Activated T-helper 2 cell treated with anti-CD3 and anti-CD28 coated beads, Interferon-gamma antibody, Interleukin-2, Interleukin-4, amounts not matched to agents 10 μg/mL and 5 μg/mL and 100 μg/mL, durations not matched to agents 14 hours and 24 hours and 36 hours (primary cell): ENCODE measurements at places on chromosomes 1 and 21.
A peak's percentile ranks its signal among the peaks of the same experiment; 100 is the strongest.

DNA sequence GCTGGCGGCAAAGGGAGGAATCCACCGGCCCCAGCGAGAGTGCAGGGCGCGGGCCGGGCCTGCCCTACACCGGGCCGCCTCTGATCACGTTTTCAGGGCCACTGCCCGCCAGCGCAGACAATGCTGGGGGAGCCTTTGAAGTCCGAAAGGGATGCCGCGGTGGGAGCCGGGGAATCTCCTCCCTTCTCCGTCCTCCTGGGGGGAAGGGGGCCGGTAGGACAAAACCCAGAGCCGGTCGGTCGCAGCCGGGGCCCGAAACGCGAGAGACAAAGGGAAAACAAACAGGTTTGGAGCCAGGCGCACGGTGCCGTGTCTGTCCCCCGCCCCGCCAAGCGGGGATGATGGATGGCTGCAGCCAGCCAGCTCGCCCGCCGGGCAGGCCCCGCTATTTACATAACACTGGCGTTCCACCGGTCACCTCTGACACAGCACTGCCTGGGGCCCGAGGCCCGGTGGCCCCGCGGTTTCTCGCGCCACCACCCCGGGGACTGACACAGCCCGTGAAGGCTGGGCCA, 92.0 kb downstream of the CASZ1 start:
- no peak for DNase-seq
- H3K27ac ChIP-seq: no peak overlapping the region
- no peaks in the 10 kb centered on the region for H3K36me3 ChIP-seq
- H3K27me3 ChIP-seq: peaks cover 14% of the 10 kb centered on the region
- H3K4me1 ChIP-seq: no peaks in the 10 kb centered on the region

- no peaks in the 10 kb centered on the region for H3K4me1 ChIP-seq
- peaks cover 2% of the 10 kb centered on the region for H3K27me3 ChIP-seq
- H3K27ac ChIP-seq: no peak overlapping the region
Measured at GRCh38 chr1:64112281-64112680, 91.1 kb upstream of the UBE2U start.

DNA sequence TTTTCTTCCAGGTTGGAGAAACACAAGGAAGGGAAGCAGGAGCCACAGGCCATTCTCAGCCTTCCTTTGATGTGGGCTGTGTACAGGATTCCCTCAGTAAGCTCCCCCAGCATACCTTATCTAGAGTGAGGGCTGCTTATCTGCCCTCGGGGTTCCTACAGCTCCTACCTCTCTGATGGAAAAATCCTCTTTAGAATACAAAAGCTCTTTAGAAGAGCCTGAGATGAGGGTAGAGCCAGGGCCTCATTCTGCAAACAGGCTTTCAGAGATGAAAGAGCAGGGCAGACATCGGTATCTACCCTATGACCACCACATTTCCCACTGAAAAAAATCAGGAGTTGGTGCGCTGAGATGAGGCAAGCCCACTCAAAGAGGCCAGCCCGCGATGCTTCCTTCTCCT, 85.1 kb downstream of the PLPP3 start:
- H3K4me3 ChIP-seq: no peak overlapping the region
- H3K36me3 ChIP-seq: no peaks in the 10 kb centered on the region
- no peaks in the 10 kb centered on the region for H3K4me1 ChIP-seq
- no peak for DNase-seq

GRCh38 chr1:180614730-180615129, 17.1 kb upstream of the XPR1 start:
- H3K36me3 ChIP-seq: no peaks in the 10 kb centered on the region
- peaks cover 6% of the 10 kb centered on the region for H3K4me1 ChIP-seq
- H3K27me3 ChIP-seq: no peaks in the 10 kb centered on the region
- no peak overlapping the region for H3K4me3 ChIP-seq
- no peak overlapping the region for H3K27ac ChIP-seq

GRCh38 chr1:151790940-151791651, 796 bp upstream of the TDRKH start:
- peaks cover 2% of the 10 kb centered on the region for H3K36me3 ChIP-seq
- peak overlapping the region; percentile 91 for H3K27ac ChIP-seq
- H3K4me3 ChIP-seq: peak overlapping the region; percentile 99
- DNase-seq: no peak
- H3K27me3 ChIP-seq: peaks cover 1% of the 10 kb centered on the region

GRCh38 chr1:18284805-18285537, 177.4 kb downstream of the IGSF21 start:
- H3K36me3 ChIP-seq: no peaks in the 10 kb centered on the region
- H3K27ac ChIP-seq: no peak overlapping the region
- H3K27me3 ChIP-seq: peaks cover 2% of the 10 kb centered on the region

- peaks cover 28% of the 10 kb centered on the region for H3K36me3 ChIP-seq
- H3K27me3 ChIP-seq: peaks cover 21% of the 10 kb centered on the region
- DNase-seq: no peak
- peak overlapping the region; percentile 90 for H3K4me3 ChIP-seq
Measured at GRCh38 chr1:241518476-241519307, 863 bp downstream of the FH start.

DNA sequence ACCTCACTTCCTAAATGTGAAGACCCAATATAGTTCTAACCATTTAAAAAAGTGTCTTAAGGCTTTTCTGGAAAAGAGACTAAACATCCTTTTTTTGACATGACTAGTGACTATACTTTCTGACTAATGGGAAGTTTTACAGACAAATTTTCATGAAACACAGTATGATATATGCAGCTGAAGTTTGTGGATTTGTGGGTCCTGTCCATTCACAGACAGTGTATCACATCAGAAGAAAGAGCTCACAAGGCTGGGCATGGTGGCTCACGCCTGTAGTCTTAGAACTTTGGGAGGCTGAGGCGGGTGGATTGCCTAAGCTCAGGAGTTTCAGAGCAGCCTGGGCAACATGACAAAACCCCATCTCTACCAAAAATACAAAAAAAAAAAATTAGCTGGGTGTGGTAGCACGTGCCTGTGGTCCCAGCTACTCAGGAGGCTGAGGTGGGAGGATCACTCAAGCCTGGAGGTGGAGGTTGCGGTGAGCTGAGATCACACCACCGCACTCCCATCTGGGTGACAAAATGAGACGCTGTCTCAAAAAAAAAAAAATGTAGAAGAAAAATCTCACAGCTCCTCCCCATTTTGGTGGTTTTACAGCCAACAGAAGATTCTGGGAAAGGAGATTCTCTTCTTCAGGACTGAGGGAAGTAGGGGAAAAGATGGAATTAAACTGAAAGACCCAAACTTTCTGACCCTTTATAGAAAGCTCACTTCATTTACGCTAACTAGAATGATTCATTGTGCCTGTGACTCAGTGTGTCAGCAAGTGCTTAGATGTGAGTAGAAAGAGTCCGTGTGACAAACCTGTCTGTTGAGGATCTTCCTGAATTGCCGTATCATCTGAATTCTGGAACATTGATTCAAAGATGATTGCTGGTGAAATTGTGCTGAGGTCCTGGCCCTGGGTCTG, 15.2 kb upstream of the YRDC start:
- H3K36me3 ChIP-seq: peaks cover 43% of the 10 kb centered on the region
- H3K27ac ChIP-seq: peak overlapping the region; percentile 67
- H3K27me3 ChIP-seq: no peaks in the 10 kb centered on the region
- no peak overlapping the region for H3K4me3 ChIP-seq
- no peak for DNase-seq

DNA sequence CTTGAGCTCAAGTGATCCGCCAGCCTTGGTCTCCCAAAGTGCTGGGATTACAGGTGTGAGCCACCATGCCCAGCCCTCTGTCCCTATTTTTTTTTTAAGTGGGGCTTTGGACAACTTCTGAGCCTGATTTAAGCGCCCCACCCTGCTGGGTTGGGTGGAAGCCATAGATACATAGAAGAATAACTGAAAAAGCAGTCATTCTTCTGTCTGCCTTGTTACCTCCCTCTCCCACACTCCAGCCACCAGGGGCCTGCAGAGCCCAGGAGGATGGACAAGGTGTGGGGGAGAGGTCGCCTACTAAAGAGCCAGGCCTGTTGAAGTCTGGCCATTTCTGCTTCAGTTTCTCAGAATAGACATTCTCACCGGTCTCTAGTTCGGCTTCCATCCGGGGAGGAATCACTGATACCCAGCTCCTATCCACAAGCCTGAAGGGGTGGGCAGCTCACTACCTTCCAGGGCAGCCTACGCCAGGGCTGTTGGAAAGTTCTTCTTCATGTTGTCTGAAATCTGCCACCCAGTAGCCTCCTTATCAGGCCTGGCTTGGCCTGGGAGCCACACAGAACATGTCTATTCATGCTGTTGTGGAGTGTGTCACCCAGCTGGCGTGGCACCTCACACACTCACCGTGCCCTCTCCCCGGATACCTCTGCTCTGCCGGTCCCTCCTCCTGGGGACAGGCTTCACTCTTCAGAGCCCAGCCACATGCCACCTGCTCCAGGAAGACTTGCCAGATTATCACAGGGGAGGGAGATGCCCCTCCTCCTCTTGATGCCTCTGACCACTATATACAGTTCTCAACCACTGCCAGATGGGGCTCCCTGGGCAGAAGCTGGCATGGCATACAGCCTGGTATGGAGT, 27.7 kb downstream of the KNCN start:
- H3K36me3 ChIP-seq: no peaks in the 10 kb centered on the region
- no peak for DNase-seq
- peaks cover 21% of the 10 kb centered on the region for H3K27me3 ChIP-seq

DNA sequence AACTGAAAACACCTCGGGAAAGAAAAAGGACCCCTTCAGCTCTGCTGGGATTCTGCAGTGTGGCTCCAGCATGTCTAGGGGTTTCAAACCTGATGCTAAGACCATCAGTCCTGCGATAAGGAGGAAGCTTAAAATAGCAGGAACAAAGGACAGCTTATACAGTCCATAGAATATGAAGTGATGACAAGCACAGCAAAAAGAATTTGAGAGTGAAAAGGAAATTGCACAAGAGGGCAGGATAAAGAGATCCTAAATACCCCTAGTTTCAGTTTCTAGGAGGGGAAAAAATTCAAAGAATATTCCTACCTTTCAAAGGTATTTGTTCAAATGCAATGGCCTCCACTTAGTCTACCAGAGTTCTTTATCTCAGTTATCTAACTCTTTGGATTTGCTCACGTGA, 171.4 kb downstream of the TGFB2 start:
- no peaks in the 10 kb centered on the region for H3K4me1 ChIP-seq
- H3K27me3 ChIP-seq: peaks cover 15% of the 10 kb centered on the region
- no peak overlapping the region for H3K4me3 ChIP-seq
- no peak for DNase-seq

GRCh38 chr1:204390751-204391466, 20.7 kb downstream of the PPP1R15B start:
- no peak overlapping the region for H3K27ac ChIP-seq
- no peaks in the 10 kb centered on the region for H3K27me3 ChIP-seq
- H3K36me3 ChIP-seq: peaks cover 14% of the 10 kb centered on the region
- DNase-seq: no peak

GRCh38 chr1:87051965-87052364, 137.5 kb downstream of the HS2ST1 start:
- H3K27ac ChIP-seq: no peak overlapping the region
- peaks cover 13% of the 10 kb centered on the region for H3K4me1 ChIP-seq
- H3K4me3 ChIP-seq: no peak overlapping the region
- no peak for DNase-seq

DNA sequence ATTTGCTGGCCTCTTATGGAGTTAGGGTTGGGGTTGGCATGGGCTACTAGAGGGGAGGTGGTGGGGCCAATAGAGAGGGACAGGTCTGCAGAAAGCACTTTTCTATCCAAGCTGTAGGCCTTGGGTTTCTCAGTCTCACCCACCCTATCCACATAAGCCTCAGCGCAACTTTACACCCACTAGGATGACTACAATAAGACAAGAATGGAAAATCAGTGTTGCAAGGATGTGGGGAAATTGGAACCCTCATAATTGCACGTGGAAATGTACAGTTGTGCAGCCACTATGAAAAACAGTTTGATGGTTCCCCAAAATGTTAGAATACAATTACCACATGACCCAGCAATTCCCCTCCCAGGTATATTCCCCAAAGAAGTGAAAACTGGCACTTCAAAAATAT, 14.0 kb upstream of the GSTM4 start:
- H3K27ac ChIP-seq: no peak overlapping the region
- peaks cover 22% of the 10 kb centered on the region for H3K4me1 ChIP-seq
- no peaks in the 10 kb centered on the region for H3K36me3 ChIP-seq

- no peak for DNase-seq
- no peaks in the 10 kb centered on the region for H3K4me1 ChIP-seq
- no peaks in the 10 kb centered on the region for H3K36me3 ChIP-seq
- no peak overlapping the region for H3K4me3 ChIP-seq
- no peak overlapping the region for H3K27ac ChIP-seq
- peaks cover 2% of the 10 kb centered on the region for H3K27me3 ChIP-seq
Measured at GRCh38 chr1:182823220-182823619, 15.9 kb upstream of the DHX9 start.

GRCh38 chr1:246969621-246970020, 37.9 kb upstream of the AHCTF1 start:
- H3K4me1 ChIP-seq: no peaks in the 10 kb centered on the region
- peaks cover 6% of the 10 kb centered on the region for H3K36me3 ChIP-seq
- H3K27ac ChIP-seq: no peak overlapping the region
- H3K4me3 ChIP-seq: no peak overlapping the region
- no peak for DNase-seq

DNA sequence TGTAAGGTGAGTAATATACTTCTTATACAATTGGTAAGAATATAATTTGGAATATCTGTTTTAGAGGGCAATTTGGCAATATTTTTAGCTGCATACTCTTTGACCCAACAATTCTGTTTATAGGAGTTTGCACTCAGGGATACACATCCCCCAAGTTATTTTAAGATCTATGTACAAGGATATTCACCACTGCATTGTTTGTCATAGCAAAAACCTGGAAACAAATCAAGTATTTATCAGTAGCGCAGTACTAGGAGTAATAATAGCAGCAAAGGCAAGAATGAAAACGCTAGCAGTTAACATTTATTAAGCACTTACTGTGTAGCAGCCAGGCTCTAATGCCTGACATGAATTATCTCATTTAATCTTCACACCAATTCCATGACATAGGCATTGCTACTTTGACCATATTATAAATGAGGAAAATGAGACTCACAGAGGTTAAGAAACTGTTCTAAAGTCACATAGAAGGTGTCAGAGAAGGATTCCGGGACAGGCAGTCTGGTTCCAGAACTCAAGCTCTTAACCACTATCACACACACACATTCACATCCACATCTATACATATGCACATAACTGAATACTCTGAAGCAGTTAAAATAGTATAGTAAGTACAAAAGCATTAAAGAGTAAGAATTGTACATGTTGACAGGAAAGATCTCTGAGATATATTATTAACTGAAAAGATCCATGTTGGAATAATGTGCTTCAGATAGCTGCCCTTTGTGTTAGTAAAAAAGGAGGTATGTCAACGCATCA, 30.6 kb downstream of the PHC2 start:
- H3K27ac ChIP-seq: no peak overlapping the region
- peaks cover 40% of the 10 kb centered on the region for H3K27me3 ChIP-seq
- H3K4me1 ChIP-seq: peaks cover 10% of the 10 kb centered on the region
- DNase-seq: no peak
- H3K36me3 ChIP-seq: no peaks in the 10 kb centered on the region
